ENCODE measurements at places on chromosomes 2 and 18. TPM values are rescaled to one million over a fixed set of nuclear protein-coding genes. Genes with fewer than 3 reads are reported as not detected.
A peak's percentile ranks its signal among the peaks of the same experiment; 100 is the strongest.

- H3K27ac ChIP-seq, result no peak overlapping the region
- DNase-seq, result no peak
- H3K36me3 ChIP-seq, result peaks cover 24% of the 10 kb centered on the region
- H3K27me3 ChIP-seq, result no peaks in the 10 kb centered on the region
Observed at GRCh38 chr18:70126832-70127231, 78.7 kb downstream of the RTTN start.

Gene COLEC11
- total RNA-seq, result 0.39 TPM

GRCh38 chr18:30177056-30177455, 865.5 kb downstream of the DSC3 start:
- H3K36me3 ChIP-seq, result no peaks in the 10 kb centered on the region
- no peaks in the 10 kb centered on the region for H3K4me1 ChIP-seq
- no peak overlapping the region for H3K27ac ChIP-seq
- no peak overlapping the region for H3K4me3 ChIP-seq

DNA sequence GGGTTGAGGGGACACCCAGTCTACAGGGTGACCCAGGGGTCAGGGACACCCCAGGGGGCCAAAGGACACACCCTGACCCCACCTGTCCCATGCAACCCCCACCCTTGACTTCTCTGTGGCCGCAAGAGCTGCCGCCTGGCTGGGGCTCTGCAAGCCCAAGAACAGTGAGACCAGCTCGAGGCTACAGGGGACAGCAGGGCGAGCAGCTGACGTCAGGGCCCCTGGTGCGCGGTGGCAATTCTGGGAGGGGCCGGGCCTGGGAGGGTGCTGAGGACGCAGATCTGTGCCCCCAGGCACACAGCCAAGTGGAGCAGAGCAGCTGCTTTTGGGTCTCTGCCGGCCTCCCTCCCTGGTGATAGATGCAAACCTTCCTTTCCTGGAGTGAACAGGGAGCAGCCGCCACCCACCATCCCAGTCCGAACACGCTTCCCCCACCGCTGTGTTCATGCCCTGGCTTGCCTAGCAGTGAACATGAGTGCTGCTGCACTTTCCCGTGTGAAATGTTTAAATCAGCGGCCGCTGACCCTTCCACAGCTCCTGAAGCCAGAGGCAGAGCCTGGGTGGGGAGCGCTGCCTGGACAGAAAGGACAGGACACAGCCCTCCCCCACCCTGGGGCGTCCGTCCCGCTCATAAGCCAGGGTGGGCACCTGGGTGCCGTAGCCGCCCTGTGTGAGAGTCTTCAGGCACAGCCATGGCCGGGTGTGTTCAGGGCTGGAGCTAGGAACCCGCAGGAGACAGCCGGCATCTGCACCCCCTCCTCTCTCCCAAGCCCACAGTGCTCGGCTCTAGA, 46.9 kb downstream of the SLC66A2 start:
- H3K4me1 ChIP-seq, result peaks cover 4% of the 10 kb centered on the region
- peaks cover 27% of the 10 kb centered on the region for H3K36me3 ChIP-seq
- DNase-seq, result no peak
- H3K27me3 ChIP-seq, result no peaks in the 10 kb centered on the region

- DNase-seq, result no peak
- H3K4me1 ChIP-seq, result peaks cover 19% of the 10 kb centered on the region
- peak overlapping the region; percentile 9 for H3K27ac ChIP-seq
- no peak overlapping the region for H3K4me3 ChIP-seq
- H3K27me3 ChIP-seq, result no peaks in the 10 kb centered on the region
Observed at GRCh38 chr2:127706215-127706990, 5.1 kb downstream of the SFT2D3 start.

Measured in activated naive CD8-positive, alpha-beta T cell treated with anti-CD3 and anti-CD28 coated beads, Interleukin-2, amount 10 ng/mL, durations not matched to agents 7 days and 5 days (primary cell).